Activated CD4-positive, alpha-beta T cell treated with anti-CD3 and anti-CD28 coated beads, Interleukin-2, Interleukin-6, amounts not matched to agents 100 ng/mL and 50 ng/mL, durations not matched to agents 16 hours and 8 hours (primary cell): ENCODE measurements at places on chromosomes 2 and 18.
A peak's percentile ranks its signal among the peaks of the same experiment; 100 is the strongest.

DNA sequence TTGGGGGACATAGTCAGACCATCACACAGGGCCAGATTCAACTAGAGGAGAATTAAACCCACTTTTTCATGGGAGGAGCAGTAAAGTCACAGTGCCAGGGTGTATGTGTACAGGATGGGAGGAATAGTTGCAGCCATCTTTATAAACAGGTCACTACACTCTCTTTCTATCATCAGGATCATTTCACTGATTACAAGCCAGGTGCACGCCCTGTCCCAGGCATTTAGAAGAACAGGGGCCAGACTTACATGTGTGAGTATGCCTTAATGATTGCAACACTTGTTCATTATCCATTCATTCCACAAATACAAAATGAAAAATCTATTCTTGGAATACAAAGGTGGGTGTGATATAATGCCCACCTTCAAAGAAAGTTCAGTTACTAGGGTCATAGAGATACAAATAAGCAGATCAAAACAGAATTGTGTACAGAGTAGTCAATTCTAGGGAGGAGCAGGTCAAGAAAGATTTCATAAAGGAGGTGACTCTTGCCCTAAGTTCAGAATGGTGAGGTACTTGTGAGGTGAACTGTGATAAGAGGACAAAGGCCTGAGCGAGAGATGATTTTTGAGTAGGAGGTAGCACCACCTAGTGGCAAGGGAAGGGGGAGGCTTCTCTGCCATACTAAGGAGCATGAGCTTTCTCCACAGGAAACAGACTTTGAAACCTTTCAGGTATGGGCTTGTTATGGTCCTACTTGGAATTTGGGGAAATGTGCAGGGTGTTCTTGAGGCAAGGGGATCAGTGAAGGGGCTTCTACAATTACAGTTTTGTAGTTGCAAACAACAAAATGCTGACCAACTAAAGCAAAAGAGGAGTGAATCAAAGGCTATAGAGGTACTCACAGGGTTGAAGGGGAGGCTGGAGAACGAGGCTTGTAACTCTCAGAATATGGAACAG lies 156.3 kb downstream of the SUCLG1 start:
- peak; percentile 64 for DNase-seq

DNA sequence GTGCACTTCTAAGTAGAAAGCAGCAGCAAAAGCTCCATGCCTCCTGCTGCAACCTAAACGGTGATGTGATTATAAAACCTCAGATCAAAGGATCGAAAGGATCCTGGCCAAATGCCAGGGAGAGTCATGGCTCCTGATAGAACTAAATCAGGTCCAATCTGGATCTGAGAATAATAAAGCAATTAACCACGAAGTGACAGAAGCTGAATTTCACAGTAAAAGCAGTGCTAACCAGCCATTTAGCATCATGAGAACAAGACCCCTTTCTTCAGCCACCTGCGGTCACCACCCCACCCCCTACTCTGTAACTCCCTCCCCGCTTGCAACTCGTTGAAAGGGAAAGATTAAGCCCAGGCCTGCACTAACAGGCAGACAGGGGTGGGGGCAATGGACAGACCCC lies 748.7 kb downstream of the BCL11A start:
- no peak for DNase-seq

DNA sequence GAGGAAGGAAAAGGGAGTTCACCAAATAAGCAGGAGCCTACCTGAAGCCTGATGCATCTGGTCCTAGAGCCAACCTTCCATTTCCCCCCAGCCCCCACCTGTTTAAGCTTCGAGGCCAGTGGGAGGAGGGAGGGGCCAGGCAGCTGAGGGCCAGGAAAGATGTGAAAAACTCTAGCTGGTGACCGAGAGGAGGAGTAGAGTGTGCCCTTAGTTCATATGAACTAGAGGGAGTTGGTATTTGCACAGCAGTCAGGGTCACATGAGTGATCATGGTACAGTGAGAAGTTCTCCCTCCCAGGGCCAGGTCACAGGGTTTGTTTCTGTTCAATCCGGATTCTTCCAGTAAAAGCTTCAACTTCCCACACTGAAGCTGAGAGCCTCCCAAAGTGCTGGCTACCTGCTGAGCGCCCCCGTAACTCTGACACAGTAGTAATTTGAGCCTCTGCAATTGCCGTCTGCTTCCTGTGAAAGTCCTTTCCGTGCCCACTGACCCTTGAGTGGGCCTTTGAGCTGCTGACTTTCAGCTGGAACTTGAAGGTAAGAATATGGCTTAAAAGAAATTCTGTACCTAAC lies at the start of gene SULT1C2:
SULT1C2 (plus strand) TSS at position 362 of the 573 bp plus-strand sequence. CDS start 4,773 bp downstream, outside the sequence.
- DNase-seq = no peak

GRCh38 chr18:58402247-58402646 lies 226.6 kb downstream of the ALPK2 start:
- no peak for DNase-seq

DNA sequence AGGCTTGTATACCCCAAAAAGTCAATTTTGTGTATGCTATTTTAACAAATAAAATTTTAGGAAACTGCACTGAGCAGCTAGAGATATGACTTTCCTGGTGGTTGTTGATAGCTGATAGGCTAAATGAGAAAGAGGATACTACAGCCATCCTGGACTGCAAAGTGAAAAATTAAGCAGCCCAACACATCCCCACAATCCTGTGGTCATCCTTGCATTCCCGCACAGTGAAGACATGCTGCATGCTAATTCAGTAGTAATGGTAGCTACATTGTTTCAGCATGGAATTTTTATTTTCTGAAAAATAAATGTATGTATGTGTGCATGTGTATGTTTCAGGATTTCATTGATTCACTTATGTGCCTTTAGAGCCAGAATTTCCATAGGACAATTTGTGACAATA lies 124.2 kb upstream of the CCDC68 start:
- DNase-seq = no peak

- peak; percentile 70 for DNase-seq
Observed at GRCh38 chr2:68379184-68379708, 14.2 kb downstream of the PLEK start.

DNA sequence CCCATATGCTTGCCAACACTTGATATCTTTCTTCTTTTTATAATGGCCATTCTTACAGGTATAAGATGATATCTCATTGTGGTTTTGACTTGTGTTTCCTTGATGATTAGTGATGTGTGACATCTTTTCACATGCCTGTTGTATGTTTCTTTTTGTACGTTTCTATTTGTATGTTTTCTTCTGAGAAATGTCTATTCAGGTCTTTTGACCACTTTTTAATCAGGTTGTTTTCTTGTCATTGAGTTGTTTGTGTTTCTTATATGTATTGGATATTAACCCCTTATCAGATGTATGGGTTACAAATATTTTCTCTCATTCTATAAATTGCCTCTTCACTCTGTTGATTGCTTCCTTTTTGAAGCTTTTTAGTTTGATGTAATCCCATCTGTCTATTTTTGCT lies 42.4 kb downstream of the ABCB11 start:
- no peak for DNase-seq

DNA sequence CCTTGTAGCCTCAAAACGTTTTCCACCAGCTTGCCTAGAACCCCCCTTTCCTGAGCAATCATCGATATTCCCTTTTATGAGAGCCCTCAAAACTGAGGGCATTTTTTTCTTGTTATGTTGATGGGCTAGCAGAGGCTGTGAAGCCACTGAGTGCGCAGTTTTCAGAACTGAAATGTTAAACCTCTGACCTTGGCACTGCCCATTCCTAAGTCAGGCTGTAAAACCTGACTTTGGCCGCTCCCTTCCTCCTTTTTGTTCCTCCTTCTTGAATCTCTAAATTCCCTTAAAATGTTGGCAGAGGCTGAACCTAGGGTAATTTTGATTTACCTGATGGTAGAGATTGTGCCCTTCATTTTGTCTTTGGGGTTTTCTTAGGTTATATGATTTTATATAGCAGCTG lies 334.2 kb downstream of the KIAA1328 start:
- no peak for DNase-seq

- DNase-seq = no peak
Observed at GRCh38 chr2:2516386-2516785, 185.3 kb upstream of the MYT1L start.

- no peak for DNase-seq
Observed at GRCh38 chr2:200627110-200627770, 41.4 kb downstream of the AOX1 start.

DNA sequence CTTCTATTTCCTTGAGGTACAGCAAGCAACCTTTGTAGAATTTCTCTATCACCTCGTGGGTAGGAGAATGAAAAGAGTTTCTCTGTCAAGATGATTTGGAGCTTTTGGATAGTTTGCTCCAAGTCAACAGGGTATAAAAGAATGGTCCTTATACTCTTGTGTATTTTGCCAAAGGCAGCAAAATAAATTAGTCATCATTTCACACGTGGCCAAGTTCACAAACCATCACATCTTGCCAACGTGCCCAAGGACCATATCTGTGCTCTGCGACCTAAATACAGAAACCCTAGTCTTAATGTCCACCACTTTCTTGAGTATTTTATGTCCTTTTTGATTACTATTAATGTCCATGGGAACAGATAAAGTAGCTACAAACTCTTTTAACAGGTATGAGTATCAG lies 262.9 kb downstream of the AFF3 start:
- DNase-seq = no peak

- DNase-seq = no peak
Observed at GRCh38 chr2:79120194-79120713, at the start of gene REG1A. Gene REG1A (plus strand): TSS chr2:79120488. CDS start chr2:79120862, 374 bp downstream.

- DNase-seq = no peak
Observed at GRCh38 chr2:72149556-72150156, 2.0 kb upstream of the CYP26B1 start.

- no peak for DNase-seq
Observed at GRCh38 chr2:75646090-75646582, 447 bp upstream of the MRPL19 start.

- DNase-seq = peak; percentile 14
Observed at GRCh38 chr2:33051586-33052360, 105.0 kb downstream of the LTBP1 start.

DNA sequence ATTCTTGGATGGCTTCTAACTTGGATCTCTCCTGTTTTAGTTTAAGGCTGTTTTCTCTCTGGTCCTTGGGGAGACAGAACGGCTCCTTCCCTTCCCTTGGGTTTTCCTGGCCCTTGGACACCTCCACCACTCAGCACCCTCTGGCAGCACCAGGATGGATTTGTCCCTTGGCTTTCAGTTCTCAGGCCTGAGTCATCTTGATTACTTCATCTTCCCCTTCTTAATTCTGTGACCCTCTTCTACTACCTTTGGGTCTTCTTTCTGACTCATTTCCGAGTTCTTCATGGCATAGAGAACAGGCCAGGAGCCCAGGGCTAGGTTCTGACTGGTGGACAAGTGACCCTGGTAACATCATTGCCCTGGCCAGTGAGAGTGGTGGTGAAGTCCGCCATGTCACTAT lies 14.9 kb downstream of the IGFBP2 start:
- DNase-seq = no peak

- DNase-seq = no peak
Observed at GRCh38 chr2:132936791-132937190, 266.8 kb upstream of the LYPD1 start.

DNA sequence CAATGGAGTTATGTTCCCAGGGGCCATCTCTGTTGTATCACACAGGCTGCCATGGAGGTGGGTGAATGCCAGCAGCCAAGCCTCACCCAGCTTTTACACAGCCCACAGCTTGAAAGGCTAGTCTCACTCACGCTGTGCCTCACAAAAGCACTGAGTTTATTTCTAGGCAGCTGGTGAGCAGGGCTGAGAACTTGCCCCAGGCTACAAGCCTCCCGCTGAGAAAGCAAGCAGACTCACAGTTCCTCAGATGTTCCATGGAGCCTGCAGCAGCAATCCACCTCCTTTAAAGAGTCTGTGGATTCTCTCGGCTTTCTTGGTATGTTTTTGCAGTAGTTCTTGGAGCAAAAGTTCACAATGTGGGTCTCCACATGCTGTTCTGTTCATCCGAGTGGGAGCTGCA lies 40.9 kb upstream of the ALKAL2 start:
- no peak for DNase-seq

DNA sequence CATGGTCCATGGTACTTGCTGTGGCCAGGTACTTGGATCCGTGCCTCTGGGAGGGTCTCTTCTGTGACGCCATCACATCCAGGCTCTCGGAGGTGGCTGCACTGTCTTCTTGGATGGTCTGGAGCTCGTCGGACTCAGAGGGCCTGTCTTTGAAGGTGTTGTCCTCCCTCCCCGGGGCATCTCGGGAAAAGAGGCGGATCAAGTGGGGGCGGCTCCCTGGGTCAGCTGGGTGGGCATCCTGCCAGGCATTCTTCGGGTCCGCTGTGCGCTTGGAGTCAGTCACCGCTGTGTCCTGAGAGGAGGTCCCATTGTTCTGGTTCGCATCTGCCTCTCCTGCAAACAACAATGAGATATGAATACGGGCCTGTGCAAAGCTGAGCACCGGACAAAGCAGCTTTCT lies 115.6 kb downstream of the MBP start:
- DNase-seq = no peak

- peak; percentile 47 for DNase-seq
Observed at GRCh38 chr2:229900012-229900411, 21.8 kb downstream of the TRIP12 start.

GRCh38 chr18:59669872-59670657 lies 27.2 kb downstream of the CCBE1 start:
- DNase-seq = no peak

GRCh38 chr2:133680343-133681049 lies 112.2 kb upstream of the NCKAP5 start:
- no peak for DNase-seq

DNA sequence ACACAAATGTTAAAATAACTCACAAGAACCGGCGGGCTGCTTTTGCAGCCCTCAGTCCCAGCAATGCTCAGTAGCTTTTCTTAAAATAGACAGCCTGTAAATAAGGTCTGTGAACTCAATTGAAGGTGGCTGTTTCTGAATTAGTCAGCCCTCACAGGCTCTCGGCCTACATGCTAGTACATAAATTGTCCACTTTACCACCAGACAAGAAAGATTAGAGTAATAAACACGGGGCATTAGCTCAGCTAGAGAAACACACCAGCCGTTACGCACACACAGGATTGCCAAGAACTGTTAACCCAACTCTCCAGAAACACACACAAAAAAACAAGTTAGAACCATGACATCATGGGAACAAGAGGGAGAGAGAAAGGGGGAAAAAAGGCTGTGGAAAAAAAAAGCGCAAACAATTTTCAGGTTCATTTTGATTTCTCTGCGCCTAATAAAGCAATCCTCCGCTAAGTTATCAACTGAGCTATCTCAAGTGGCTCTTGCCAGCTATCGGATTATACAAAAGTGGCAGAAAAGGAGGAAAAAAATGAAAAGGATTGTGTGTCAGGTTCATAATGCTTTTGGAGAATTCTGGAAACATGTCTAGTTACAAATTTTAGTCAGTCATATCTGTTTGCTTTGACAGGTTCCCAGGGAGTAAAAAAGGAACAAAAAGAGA lies 89.1 kb downstream of the ZEB2 start:
- DNase-seq = peak; percentile 64

GRCh38 chr2:74010087-74010541 lies 25.4 kb downstream of the TET3 start:
- DNase-seq = no peak
